ENCODE measurements at places on chromosomes 13 and 19.

DNA sequence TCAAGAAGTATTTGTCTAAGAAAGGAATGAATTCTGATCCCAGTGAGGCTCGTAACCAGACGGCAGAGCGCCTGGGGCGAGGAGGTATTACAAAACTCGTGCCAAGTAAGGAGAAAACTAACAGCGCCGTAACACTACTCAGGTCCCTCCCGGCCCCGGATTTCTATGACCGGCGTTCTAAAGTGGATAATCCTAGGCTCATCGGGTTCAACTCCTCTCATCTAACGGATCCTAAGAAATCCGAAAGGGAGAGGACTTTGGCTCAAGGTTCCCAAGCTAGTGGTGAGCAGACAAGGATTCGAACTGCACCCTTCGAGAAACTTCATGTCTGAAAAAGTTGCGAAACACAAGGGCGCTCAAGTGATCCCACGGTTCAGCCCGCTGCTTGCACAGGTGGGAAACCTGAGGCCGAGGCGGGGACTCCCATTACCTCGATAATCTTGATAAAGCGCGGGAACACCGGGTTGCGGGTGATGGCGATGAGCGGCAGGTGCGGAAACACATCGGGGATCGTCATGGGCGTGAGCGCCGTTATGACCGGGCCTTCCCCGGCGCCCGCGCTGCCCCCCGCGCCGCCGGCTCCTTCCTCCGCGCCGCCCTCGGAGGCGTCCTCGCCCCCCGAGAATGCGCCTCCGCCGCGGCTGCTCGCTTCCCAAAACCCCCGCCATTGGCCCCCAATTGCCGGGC is 529 bp downstream of the LONP1 start:
- peak; percentile 22 for DNase-seq

GRCh38 chr13:74979703-74980102 is 502.3 kb downstream of the TBC1D4 start:
- no peak for DNase-seq

GRCh38 chr13:26562512-26562890 is 5.0 kb downstream of the WASF3 start:
- DNase-seq, result no peak

- DNase-seq, result no peak
These were observed 706 bp upstream of the DNAJC3 start for GRCh38 chr13:95676105-95676761.

GRCh38 chr13:25300861-25301346 is 521 bp upstream of the NUP58 start:
- no peak for DNase-seq

Data from memory B cell (primary cell).